Right cardiac atrium (tissue), 5 donors: ENCODE measurements at places on chromosomes 4 and X.

DNA sequence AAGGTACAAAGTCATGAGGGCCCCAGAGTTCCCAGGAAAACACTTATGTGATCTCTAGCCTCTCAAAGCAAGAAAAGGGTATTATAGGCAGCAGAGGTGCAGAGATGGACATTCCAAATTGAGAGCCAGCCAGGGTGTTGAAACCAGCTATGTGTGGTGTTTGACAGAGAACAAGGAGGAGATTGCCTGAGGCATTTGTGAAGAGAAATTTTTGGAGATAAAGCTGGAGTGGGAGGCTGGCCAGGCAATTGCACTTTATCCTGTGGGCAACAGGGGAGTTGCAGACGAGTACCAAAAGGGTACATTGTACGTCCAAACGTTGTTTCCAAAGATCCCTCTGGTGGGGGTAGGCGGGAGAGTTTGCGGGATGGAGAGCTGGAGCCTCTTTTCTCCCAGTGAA lies 2.5 kb upstream of the GABRE start:
- peak; percentile 37 for DNase-seq

- DNase-seq, result no peak
Measured at GRCh38 chr4:145812919-145813318, 125.7 kb downstream of the ZNF827 start.

DNA sequence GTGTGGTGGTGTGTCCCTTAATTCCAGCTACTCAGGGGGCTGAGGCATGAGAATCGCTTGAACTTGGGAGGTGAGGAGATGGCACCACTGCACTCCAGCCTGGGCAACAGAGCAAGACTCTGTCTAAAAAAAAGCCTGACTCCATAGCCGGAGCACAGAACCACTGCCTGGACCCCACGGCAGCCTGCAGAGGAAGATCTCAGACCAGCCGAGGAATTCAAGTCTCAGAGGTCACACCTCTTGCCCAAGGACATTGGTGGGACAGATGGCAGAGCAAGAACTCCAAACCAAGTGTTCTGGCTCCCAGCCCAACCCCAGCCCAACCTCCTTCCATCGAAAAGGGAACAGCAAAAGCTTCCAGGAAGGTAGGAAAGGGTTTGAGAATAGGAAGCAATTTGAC lies 70.8 kb downstream of the SMIM20 start:
- no peak for DNase-seq

- no peak for DNase-seq
Measured at GRCh38 chrX:15786915-15787314, 3.4 kb upstream of the ZRSR2 start.

GRCh38 chr4:102732678-102733077 lies 28.1 kb downstream of the MANBA start:
- peak; percentile 54 for DNase-seq

- DNase-seq, result no peak
Measured at GRCh38 chr4:140116442-140117104, 37.4 kb downstream of the MAML3 start.

- DNase-seq, result no peak
Measured at GRCh38 chr4:144355811-144356757, 215.6 kb upstream of the GYPA start.

GRCh38 chr4:89482251-89482650 lies 174.7 kb upstream of the GPRIN3 start:
- DNase-seq, result no peak

DNA sequence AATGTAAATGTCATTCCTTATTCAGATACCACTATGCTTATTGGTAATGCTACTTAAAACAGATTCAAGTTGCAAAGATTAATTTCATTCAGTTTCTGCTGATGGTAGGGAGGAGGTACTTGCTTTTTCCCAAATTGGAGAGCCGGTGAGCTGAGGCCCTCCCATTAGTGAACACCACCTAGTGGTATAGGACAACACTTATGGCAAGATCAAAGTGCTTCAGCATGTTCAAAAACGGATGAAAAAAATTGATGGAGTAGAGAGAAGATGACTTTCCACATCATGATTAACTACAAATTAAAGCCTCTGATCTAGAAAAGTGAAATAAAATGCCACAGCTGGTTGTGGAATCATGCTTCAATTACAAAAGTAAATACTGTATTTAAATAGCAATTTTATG lies 112.9 kb downstream of the MBNL3 start:
- no peak for DNase-seq

- DNase-seq, result no peak
Measured at GRCh38 chr4:120664851-120665250, 257.7 kb downstream of the PRDM5 start.

DNA sequence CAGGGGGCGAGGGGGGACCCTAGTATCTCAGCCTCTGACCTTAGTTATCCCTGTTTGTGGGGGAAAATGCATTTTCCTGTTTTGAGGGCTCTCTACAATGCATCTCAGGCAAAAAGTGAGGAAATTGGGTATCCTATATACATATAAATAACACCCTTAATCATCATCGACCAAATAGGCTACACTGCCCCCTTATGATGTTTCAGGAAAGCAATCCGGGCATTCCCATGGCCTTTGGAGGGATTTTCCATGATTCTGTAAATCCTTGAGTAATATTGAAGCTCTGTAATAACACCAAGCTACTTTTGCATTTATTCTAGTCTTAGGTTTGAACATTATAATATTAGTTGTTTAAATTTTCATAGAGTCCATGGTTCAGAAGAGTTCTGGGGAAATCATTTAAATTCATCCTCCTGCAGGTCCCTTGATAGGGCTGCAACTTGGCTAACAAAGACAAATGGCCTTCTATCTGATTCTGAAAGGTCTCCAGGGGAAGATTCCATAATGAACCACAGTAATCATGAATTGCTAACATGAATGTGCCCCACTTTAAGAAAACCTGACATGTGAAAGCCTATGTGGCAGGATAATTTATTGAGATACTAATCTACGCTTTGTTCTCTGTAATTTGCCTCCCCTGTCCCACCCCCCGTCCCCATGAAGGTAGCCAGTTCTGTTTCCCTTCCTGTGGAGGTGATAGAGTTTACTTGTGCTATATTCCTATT lies 91.5 kb upstream of the SCOC start:
- DNase-seq, result no peak

DNA sequence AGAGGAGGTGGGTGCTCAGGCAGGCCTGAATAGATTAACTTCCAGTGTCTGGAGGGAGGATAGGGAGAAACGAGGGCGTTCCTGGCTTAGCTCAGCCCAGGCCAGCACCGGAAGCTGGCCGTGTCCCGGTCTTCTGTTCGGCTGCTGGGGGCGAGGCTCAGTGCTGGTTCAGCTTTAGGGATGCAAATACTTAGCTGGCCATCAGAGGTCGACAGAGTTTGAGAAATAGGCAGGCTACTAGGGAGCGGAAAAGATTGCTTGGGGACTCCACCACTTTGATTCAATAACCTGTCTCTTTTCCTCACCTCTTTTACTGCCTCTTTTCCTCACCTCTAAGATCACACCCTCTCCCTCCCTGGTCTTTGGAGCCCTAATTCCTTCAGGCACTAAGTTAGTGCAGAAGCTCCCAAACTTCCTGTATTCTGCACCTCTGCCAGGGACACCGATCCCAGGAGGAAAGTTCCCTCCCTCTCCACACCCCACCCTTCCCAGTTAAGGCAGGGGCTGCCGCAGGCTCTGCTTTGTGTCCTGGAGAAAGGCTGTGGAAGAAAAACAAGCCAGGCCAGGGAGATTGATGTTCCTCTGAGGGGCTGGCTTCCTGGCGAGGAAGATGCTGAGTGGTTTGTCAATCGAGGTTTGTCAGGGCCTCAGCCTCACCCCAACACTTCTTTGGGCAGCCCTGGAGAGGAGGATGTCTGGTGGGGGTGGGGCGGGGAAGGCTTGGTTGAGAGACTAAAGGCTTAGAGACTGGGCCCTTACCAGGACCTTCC lies 6.0 kb upstream of the EFNB1 start:
- peak; percentile 68 for DNase-seq

- DNase-seq, result no peak
Measured at GRCh38 chr4:76515975-76516843, 81.2 kb downstream of the SHROOM3 start.

DNA sequence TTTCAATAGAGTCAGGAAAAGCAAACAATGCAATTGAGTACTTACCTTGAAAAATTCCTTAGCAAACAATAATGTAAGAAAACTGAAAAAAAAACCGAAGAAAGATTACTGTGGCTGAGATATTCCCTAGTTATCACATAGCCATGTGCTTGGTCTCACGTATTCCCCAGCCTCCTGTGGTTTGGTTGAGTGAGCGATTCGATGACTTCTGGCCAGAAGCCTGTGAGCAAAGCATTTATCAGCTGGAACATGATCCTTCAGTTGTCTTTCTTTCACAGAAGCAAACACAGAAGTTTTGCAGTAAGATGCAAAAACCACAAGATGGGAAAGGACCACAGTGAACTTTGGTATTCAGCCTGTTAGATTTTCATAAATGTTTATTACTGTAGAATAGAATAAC lies 1754.3 kb upstream of the AGA start:
- no peak for DNase-seq

- peak; percentile 92 for DNase-seq
Measured at GRCh38 chrX:53088136-53088974, 5.6 kb upstream of the KANTR start.

- no peak for DNase-seq
Measured at GRCh38 chr4:140222171-140222570, 68.2 kb upstream of the MAML3 start.

DNA sequence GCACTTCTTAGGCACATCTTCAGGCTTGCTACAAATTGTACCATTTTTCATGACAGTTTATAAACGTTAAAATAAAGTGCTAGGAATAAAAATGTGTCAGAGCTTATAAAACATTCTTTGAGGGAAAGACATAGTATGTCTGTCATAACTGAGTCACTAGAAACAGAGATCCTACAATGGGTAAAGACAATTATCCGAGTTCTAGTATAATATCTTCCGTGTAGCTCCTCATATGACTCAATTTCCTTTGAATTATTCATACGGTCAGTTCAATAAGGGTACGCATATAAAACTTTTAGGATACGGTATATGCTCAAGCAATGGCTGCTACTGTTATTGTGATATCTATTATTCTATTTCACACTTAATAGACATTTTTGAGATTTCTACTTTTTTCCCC lies 349.1 kb downstream of the PCDH10 start:
- DNase-seq, result no peak

- DNase-seq, result no peak
Measured at GRCh38 chr4:169945636-169946035, 80.6 kb downstream of the MFAP3L start.

DNA sequence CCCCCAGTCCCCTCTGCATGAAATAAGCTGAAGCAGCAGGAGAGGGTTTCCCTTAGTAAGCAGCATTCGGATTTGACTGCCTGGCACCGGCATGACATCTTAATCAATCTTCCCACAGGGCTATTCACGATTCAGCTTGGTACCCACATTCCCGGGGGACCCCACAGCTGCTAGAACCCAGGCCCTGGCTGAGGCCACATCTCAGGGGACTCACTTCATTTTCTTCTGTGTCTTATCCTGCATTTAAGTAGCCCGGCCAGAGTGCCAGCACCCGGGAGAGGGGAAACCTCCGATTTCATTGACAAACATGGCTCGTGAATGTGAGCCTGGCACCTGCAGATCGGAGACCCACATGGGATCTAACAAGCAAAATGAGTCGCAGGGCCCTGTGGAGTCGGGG lies 52.3 kb upstream of the CRMP1 start:
- DNase-seq, result no peak

DNA sequence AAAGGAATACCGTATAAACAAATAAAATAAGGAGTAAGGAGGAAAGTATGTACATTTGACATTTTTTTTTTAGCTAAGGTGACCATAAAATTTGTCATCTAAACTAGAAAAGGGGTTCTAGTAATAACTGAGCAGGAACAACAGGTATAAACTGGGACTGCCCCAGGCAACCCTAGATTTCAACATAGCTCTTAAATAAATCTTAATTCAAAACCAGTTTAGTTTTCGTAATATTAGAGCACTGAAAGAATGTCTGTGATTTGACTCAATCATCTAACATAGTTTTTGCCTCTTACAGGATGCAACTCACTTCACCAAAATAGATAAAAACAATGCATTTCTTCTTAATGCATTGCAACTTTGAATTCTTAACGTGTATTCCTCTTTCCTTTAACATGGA lies 257.7 kb downstream of the ADAMTS3 start:
- no peak for DNase-seq

DNA sequence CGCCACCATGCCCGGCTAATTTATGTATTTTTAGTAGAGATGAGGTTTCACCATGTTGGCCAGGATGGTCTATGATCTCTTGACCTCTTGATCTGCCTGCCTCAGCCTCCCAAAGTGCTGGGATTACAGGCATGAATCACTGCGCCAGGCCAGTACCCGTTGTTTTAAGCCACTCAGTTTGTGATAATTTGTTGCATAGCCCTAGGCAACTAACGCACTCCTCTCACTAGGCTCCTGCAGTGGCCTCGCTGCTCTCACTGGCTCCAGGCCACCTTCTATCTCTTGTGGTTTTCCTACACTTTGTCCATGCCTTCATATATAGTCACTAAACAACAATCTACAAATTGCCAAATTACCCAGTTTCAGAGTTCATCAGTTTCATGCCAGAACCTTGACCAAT lies 58.1 kb downstream of the DCHS2 start:
- DNase-seq, result no peak

GRCh38 chrX:103688946-103689345 lies 2.4 kb upstream of the MORF4L2 start:
- DNase-seq, result no peak

DNA sequence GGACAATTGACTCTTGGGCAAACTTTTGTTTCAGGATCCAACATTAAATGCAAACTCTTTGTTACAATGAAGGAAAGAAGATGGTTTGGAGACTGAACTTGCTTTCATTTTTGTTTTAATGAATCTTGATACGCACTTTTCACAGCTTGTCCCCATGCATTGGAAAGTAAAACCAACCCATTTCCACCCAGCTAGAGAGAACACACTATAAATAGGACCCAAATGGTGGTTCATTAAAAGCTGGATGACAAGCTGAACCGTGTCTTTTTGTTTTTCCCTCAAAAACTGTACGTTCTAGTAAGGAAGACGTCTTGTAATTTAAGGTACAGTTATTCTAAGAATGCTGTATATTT lies 95.3 kb upstream of the EGFL6 start:
- DNase-seq, result no peak

DNA sequence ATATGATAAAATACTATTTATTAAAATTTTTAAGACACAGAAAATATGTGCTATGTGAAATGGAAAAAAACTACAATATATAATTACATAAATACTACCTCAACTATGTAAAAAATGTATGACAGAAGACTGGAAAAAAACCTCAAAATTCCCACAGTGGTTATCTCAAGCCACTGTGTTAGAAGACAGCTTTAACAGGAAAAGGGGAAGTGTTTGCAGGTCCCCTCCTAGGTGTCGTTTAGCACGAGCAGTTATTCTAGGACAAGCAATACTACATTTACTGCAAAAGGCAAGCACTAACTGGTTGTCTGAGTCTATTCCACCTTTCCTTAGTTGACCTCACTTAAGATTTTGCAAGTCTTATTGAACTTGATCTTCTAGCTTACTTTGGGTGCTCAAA lies 44.9 kb upstream of the PHF8 start:
- no peak for DNase-seq
